T follicular helper cell (primary cell): ENCODE measurements at places on chromosomes 3 and 15.

GRCh38 chr3:114418107-114418506 is 124.3 kb downstream of the TIGIT start:
- DNase-seq: no peak

DNA sequence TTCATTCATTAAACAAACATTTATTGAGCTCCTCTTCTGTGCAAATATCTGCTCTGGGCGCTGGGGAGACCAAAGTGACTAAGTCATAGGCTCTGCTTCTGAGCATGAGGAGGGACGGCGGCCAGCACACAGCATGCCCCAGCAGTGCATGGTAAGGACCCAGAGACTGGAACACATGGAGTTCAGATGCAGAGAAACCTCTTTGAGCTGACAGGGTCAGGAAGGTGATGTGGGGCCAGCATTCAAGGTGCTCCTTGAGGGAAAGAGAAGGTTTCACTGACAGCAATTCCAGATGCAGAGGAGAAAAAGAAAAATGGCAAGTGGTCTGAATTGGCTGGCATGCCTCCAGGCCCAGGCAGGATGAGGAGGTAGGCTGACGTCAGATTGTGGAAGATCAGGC is 234.5 kb downstream of the UACA start:
- no peak for DNase-seq

GRCh38 chr3:78604341-78604740 is 1163.5 kb downstream of the ROBO1 start:
- no peak for DNase-seq

GRCh38 chr3:145377301-145377700 is 783.7 kb downstream of the PLOD2 start:
- DNase-seq: no peak

DNA sequence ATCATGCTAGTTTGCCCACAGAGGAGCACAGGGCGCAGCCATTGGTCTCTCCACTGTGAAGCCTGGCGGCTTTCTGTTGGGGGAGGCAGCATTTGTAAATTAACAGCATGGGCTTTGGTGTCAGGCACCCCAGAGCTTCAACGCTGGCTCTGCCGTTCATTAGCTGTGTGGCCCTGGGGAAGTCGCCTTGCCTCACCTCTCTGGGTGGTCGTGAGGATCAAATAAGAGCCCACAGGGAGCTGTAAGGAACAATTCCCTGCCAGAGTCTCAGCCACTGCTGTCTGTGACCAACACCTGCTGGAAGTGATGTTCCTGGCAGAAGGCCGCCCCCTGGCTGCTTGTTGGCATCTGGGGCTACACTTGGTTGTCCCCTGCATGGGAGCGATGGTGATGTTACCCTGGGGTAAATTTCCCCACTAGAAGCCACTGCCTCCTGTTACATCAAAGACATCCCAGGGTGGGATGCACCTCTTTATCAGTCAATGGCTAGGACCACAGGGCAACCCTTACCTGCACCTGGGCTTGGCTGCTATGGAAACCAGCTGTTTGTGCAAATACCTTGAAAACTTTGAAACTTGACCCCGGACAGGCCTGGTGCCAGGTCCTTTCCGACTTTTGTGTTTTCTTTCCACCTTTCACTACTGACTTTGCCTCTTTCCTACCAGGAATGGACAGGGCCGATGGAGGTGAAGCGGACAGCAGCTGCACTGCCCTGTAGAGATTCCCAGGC is 36.9 kb downstream of the DNASE1L3 start:
- peak; percentile 11 for DNase-seq

DNA sequence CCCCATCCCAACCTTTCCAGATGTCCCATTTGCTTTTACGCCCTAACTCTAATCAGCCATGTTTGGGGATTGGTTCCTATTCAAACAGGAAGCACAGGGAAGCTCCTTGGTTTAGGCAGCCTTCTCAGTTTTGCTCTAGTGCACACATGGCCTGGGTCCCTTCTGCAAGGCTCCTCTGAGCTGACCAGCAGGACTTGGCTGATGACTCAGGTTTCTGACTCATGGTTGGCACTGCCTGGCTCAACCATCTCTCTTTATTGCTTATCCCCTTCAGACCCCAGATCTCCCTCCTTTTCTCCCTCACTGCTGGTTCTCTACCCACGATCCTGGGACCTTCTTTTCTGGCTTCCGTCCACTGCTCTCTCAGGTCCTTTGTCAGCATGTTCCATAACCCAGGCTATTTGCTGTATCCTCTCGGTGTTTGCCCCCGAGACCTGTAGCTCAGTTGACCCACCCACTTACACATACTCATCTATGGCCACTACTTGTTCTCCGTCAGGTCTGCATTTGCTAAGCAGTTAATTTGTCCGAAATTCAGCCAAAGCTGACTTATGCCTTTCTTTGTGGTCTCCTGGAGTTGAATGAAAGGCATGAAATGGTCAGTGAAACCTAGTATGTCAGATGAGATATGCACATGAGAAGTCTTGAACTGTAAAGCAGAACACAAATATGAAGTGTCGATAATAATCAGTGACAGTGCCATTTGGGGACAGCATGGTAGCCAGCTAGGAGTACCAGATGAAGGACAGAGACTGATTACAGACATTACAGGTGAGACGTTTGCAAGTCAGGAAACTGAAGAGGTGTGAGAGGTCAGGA is 323.5 kb upstream of the ROPN1 start:
- DNase-seq: no peak

DNA sequence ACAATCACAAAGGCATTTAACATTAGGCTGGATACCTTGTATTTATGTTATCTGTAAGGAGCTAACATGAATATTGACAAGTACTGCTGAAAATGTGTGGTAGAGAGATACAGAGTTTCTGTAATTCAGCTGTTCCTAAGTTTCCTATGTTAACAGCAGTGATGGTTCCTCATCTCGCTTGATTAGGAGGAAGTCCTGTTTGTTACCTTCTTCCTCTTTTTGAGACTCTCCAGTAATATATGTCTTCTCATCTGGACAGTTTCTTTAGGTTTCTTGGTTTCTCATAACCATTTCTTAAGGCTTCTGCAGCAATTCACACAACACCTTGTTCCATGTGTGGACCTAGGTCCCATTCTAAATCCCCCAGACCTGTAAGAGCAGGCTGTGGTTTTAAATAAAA is 11.4 kb upstream of the PEX5L start:
- no peak for DNase-seq

DNA sequence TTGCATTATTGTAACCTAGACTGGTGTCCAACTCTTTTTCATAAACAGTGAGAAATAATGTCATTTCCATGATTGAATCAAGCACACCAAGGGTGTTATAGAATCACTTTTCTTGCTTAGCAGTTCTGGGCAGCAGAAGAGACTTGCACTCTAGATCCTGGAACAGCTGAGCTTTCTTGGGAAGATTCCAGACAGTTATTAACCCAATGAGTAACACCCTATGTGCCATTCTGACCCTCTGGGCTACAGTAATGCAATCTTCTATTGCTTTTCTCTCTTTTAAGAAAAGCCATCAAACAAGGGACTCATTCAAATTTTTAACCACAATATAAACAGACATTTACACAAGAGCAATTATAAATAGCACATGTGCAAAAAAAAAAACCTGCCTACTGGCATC is 39.3 kb upstream of the USP3 start:
- DNase-seq: no peak

DNA sequence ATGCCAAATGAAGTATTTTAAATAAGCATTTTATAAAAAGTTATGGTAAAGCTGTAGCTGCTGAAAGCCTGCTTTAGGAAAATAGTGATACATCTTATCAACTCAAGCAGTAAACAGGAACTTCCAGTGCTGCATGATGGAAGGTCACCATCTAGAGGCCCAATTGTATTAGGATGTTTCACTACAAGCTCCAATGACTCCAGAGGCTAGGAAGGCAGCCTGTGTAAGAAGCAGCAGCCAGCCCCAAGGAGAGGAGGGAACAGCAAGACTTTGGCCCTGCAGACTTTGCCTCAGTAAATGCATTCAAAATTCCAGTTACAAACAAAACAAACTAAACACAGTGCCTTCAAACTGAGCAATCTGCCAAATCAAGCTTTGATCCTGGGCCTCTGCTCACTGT is 32.1 kb downstream of the ILDR1 start:
- no peak for DNase-seq

DNA sequence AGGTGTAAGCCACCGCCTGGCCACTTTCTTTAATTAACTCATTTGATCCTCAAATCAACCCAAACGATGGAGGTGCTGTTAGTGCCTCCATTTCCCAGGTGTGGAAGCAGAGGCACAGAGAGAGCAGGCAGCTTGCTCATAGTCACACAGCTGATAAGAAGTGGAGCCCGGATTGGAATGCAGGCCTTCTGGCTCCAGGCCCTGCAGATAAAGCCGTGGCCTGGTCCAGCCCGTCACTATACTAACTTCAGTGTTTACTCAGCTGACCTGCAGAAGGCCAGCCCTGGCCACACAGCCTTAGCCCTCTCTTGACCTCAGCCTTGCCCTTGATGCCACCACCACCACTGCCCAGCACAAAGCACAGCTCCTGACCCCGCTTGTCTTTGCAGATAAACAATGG is 116.7 kb downstream of the NUP210 start:
- no peak for DNase-seq

DNA sequence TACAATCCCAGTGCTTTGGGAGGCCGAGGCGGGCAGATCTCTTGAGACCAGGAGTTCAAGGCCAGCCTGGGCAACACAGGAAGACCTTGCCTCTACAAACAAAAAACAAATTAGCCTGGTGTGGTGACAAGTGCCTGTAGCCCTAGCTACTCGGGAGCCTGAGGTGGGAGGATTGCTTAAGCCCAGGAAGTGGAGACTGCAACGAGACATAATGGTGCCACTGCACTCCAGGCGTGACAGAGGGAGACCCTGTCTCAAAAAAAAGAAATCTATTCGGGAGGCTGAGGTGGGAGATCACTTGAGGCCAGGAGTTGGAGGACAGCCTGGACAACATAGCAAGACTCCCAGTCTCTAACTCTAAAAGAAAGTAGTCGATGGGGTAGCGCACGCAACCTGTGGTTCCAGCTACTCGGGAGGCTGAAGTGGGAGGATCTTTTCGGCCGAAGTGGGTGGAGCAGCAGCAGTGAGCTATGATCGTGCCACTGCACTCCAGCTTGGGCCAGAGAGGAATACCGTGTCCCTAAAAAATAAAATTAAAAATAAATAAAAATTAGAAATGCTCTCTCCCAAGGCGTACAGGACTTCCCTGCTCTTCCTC is 775 bp downstream of the C3orf33 start:
- DNase-seq: no peak

DNA sequence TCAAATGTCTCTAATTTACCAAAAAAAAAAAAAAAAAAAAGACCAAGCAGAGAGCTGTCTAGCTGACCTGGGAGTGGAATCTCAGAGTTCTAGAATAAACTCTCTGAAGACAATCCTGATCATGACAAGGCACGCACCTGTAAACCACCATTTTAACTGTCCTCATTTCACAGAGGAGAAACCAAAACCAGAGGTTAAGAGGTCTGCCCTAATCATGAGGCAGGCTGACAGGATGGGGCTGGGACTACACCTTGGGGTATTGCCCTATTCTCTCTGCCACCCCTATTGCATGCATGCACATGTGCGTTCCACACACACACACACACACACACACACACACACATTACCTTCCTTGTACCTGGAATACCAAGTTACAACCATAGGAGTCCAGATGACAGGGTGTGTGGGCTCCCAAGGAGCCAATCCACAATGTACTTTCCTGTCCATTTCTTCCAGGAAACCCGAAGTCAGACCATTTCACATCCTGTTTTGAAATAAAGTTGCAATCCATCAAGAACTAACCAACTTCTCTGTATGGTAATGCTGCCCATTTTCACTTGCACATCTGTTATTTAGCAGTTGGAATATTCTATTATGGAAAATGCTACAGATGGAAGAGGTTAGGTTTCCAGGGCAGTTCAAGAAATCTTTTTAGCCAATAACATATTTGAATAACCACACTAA is 34.6 kb downstream of the HSPBAP1 start:
- no peak for DNase-seq

DNA sequence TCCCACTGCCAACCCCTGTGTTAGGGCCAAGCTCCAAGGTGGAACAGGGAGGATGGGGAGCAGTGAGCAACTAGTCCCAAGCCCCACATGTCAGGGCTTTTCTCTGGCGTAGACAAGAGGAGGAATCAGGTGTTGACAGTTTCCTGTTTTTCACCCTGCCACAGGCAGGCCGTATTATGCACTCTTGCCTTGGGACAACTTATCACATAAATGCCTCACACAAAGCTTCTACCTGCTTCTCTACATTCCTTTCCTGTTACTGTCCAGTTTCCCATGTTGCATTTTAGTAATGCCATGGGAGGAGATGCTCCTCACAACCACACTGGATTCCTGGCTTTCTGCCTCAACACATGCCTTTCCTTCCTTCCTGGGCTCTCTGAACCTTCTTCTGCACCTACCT is 381.2 kb upstream of the ATP11B start:
- no peak for DNase-seq

DNA sequence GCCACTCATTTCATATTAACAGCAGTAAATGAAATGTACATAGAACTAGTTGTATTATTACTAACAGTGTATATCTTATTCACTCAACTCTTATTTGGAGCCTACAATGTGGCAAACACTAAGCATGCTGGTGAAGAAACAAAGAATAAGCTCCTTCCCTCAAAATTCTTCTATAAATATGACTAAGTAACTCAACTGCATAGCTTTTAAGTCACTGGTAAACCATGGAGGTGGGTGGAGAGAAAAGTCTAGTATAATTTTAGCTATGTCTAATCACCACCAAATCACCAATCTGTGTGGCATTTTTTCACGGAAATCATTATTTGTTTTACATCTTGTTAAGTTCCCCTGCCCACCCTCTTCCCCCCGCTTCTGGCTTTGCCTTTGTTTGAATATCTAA is 17.5 kb downstream of the COPS2 start:
- no peak for DNase-seq

- no peak for DNase-seq
These were observed 173.2 kb downstream of the CHDH start for GRCh38 chr3:53672981-53673380.

- no peak for DNase-seq
These were observed 24.3 kb downstream of the LRRC28 start for GRCh38 chr15:99275525-99276128.

DNA sequence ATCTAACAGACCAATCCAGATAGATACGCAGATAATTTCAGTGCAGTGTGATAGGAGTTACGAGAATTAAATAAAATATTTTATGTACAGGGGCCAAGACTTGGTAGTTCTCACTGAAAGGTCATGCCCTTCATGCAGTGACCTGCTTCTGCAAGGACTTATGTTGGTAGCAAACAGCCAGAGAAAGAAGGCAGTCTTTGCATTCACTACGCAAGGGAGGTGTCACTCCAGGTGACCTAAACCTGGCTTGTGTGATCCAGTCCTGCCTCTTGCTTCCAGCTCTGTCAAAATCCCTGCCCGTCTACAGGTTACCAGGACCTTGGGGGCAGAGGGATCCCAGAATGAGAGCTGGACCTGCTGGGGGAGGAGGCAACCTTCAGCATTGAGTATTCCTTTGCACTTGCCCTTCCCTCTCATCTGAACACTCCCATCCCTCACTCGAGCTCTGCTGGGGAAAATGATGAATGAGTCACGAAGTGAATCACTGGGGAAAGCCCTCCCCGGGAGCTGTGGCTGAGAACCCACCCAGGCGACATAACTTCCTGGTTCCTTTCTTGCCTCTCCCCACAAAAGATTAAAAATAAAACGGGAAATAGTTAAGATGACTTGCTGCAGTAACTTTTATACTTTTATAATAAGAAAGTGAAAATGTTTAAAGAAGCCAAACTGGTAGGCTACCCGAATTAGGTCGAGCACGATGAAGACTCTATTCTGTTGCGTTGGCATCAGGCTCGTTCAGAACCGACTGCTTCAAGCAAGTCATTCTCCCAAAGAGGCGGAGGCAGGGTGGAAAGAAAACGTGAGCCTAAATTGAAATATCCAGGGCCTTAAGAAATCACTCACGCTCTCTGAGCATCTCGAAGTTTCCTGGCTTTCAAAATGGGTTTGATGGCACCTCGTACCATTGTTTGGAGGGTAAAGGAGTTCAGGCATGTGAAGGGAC is 216.1 kb downstream of the SLCO3A1 start:
- DNase-seq: no peak
